ENCODE measurements at places on chromosomes 7 and 10.

DNA sequence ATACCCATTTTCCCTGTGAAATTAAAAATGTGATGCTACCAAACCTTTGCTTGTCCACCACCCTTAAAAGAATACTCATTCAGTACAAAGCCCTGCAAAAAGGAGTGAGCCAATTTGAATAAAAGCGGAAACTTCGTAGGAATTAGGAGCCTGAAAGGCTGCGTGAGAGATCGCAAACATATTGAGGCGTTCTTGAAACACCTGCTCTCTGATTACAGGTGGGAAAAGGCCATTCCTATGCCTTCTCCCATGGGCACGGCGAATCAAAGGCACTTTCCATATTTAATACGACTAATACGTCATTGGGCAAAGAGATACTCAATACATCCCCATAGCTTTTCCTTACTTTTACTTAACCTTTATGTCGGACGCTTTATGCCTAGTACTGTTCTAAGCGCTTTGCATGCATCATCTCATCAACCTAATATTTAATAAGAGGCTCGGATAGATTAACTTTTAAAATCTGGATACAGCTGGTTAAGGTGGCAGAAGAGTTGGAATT is 30.9 kb upstream of the KMT2E start:
- DNase-seq: peak; percentile 46

DNA sequence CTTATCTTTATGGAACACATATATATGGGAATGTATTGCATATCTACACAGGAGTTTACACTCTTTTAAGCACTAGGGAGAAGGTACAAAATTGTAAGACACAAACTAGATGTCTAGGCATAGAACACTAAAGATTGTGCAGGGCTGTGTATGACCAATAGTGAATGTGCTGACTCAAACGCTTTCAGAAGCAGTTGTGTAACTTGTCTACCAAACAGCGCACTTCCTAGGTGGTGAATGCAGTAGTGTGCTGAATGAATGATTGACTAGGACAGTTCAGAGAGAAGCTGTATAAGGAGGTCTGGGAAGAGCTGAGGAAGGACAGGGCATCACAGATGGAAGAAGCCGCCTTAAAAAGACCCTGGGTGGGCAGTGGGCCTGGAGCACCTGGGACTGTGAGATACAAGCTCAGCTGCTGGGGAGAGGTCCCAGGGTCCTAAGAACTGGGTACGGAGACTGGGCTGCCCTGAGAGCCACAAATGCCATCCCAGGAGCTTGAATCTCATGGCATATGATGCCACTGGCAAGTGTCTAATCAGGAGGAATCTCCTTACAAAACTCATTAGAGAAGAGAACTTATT is 14.2 kb downstream of the CLRN3 start:
- no peak for DNase-seq

GRCh38 chr7:117495308-117495707 is 15.5 kb downstream of the CFTR start:
- no peak for DNase-seq

DNA sequence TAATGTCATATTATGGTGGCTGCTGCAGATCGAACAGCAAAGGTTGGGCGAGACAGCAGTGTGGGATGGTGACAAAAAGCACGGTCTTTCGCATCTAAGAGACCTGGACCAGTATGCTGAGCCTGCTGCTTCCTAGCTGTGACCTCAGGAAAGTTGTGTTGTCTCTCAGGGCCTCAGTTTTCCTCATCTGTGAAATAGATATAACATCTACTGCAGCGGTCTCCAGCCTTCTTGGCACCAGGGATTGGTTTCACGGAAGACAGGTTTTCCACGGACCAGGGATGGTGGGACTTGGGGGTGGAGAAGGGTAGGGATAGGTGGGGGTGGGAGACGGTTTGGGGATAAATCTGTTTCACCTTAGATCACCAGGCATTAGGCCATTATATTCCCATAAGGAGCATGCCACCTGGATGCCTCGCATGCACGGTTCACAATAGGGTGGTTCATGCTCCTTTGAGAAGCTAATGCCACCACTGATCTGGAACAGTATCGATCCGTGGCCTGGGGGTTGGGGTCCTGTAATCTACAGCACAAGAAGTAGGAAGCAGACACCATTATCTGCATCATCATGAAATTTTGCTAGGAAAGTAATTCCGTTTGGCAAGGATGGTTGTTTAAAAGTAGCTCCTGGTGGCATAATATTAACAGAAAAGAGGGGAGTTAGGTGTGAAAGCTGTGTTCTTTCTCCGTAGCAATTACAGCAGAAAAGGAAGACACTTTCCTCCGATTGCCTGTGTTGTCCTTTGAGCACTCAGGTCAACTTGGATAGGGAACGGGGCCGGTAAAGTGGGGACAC is 10.8 kb downstream of the KLF6 start:
- DNase-seq: no peak

- DNase-seq: no peak
Measured at GRCh38 chr7:96388166-96388565, 66.3 kb upstream of the SLC25A13 start.
